T-helper 2 cell (primary cell): ENCODE measurements at places on chromosomes 3 and 15.

GRCh38 chr3:72100601-72101187, 315.7 kb upstream of the PROK2 start:
- peak; percentile 80 for DNase-seq

DNA sequence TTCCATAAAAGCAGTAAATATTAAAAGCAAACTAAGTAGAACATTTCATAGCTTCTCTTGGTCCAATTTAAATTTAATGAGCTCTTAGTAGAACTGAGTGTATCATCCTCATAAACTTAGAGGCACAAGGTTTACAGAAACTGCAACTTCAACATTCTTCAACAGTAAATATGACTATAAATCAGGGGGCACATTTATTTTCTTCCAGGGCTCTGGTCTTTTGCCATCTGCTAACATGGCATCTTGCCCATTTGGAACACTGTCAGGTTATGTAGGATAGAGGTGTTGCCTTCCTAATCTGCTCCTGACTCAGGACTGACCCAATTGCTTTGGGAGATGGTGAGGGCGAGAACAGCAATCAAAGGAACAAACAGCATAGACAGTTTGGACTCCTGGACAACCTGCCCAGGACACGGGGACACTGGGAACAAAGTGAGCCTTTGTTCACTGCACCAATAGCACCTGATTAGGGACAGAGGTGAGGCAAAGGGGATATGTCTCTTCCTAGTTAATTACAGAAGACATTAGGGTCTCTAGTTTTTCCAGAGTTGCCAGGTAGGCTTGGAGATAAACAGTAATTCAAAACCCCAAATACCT, 610.2 kb upstream of the ROBO2 start:
- DNase-seq: no peak

DNA sequence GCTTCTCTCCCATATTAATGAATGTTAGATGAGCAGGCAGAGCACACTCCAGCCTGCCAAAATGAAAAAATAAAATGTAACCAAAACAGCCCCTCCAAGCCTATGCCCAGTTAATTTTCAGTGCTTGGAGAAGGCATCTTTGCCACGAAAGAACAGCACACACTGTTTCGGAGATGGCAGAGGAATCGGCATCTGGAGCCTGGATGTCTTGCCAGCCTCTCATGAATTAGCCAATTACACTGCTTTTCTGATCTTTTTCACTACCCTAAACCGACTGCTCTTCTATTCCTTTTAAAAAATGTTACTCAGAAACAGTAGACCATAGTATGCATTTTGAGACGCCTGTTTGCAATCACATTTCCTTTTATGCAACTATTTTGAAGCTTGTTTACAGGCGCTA, 249.6 kb downstream of the TLE3 start:
- DNase-seq: no peak

- DNase-seq: no peak
Observed at GRCh38 chr3:172233474-172234277, 194.3 kb downstream of the FNDC3B start.

- DNase-seq: no peak
Observed at GRCh38 chr3:187352581-187353575, 15.3 kb upstream of the RTP4 start.
